ENCODE measurements at places on chromosomes 11 and 22. TPM values are rescaled to one million over a fixed set of nuclear protein-coding genes. Genes with fewer than 3 reads are reported as not detected.

- no peak for DNase-seq
- no peaks in the 10 kb centered on the region for H3K4me1 ChIP-seq
- no peak overlapping the region for H3K27ac ChIP-seq
- H3K36me3 ChIP-seq: no peaks in the 10 kb centered on the region
- peaks cover 24% of the 10 kb centered on the region for H3K27me3 ChIP-seq
Measured at GRCh38 chr22:50656122-50657070, 16.2 kb upstream of the SHANK3 start.

GRCh38 chr11:1084561-1085439 is 10.1 kb downstream of the MUC2 start:
- H3K4me3 ChIP-seq: no peak overlapping the region
- no peak overlapping the region for H3K27ac ChIP-seq
- no peaks in the 10 kb centered on the region for H3K36me3 ChIP-seq
- no peaks in the 10 kb centered on the region for H3K4me1 ChIP-seq
- no peaks in the 10 kb centered on the region for H3K27me3 ChIP-seq

- H3K27ac ChIP-seq: no peak overlapping the region
- H3K4me1 ChIP-seq: no peaks in the 10 kb centered on the region
- H3K4me3 ChIP-seq: no peak overlapping the region
- no peaks in the 10 kb centered on the region for H3K36me3 ChIP-seq
Measured at GRCh38 chr22:35488513-35488912, 52.1 kb upstream of the RASD2 start.

DNA sequence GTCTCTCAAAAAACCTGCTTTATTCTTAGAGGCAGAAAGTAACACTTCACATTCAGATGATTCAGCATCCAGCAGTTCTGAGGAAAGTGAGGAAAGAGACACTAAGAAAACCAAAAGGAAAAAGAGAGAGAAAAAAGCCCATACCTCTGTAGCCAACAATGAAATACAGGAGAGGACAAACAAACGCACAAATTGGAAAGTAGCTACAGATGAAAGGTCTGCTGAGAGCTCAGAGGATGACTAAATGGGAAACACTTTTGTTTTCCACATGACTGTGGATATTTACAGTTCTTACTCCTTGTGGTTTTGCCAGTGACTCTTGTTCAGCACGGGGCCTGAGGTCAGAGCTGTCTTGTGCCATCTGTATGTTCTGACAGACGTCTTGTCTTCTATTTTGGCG is 3.8 kb downstream of the TIMM8B start:
- peak; percentile 63 for DNase-seq
- peaks cover 2% of the 10 kb centered on the region for H3K27me3 ChIP-seq
- no peak overlapping the region for H3K4me3 ChIP-seq
- H3K4me1 ChIP-seq: peaks cover 45% of the 10 kb centered on the region
- H3K27ac ChIP-seq: peak overlapping the region; percentile 84

DNA sequence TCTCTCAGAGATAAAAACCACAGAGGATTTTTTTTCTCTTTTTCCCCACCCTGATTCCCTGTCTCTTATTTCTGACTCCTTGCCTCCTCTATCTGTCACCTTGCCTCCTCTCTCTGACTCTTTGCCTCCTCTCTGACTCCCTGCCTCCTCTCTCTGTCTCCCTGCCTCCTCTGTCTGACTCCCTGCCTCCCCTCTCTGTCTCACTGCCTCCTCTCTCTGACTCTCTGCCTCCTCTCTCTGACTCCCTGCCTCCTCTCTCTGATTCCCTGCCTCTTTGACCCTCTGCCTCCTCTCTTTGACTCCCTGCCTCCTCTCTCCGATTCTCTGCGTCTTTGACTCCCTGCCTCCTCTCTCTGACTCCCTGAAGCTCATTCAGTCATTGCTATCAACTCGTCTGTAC is 3.1 kb downstream of the RASD2 start:
- H3K27ac ChIP-seq: no peak overlapping the region
- DNase-seq: no peak
- H3K27me3 ChIP-seq: peaks cover 30% of the 10 kb centered on the region

DNA sequence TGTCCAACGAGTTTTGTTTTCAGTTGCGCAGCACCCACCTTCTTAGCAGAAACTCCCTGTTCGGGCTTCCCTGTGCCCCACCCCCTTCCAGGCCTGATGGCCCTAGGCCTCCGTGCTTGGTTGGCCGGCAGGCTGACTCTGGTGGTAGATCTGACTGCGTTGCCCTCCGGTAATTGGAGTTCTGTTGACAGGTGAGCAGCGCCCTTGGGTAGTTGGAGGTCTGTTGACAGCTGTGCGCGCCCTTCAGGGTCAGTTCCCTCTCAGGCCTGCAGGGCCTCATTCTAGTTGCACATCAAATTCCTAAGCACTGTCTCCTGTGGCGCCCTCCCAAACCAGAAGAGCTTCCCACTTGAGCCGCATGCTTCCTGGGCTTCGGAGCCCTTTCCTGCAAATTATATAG is 776 bp downstream of the DGCR6 start:
- H3K36me3 ChIP-seq: no peaks in the 10 kb centered on the region
- no peaks in the 10 kb centered on the region for H3K27me3 ChIP-seq
- no peaks in the 10 kb centered on the region for H3K4me1 ChIP-seq
- H3K27ac ChIP-seq: no peak overlapping the region
- no peak for DNase-seq

GRCh38 chr11:8261291-8261690 is 2.4 kb downstream of the LMO1 start:
- H3K36me3 ChIP-seq: no peaks in the 10 kb centered on the region
- H3K27ac ChIP-seq: no peak overlapping the region
- H3K27me3 ChIP-seq: peaks cover 57% of the 10 kb centered on the region

DNA sequence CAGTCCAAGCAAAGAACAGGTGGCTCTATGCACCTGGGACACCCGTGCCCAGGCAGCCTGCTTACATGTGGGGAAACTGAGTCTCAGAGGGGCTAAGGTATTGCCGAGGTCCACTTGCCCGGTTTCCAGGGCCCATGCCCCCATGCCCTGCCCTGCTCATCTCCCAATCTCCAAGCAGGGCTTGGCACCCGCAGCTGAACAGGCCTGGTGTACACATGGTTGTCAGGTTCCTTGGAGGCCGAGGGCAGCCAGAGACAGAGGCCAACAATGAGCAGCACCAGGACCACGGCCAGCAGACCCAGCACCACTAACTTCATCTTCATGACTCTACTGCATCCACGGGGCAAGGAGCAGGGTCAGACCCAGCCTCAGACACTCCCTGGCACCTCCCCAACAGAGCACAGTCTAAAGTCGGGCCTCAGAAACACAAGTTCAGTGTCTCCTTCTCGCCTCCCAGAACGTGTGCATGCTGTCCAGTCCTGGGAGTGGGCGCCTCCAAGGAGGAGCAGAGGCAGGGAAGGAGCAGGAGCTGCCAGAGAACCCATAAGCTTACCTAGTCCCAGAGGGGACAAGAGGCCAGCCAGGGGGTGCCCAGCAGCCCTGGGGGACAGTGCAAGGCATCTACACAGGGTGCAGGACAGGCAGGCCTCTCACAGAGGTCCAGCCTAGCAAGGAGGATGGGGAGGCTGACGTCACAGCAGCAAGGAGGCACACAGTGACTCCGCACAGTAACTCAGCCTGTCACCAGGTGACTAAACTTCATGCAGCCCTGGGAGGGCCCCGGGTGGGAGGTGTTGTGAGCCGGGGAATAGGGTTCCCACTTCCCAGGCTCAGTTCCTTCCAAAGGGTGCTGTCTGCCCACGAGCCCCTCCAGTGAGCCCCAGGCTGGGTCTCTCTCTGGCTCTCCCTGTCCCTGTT is 20.2 kb upstream of the RGL4 start:
- no peak overlapping the region for H3K27ac ChIP-seq
- peaks cover 5% of the 10 kb centered on the region for H3K36me3 ChIP-seq
- H3K4me1 ChIP-seq: no peaks in the 10 kb centered on the region
- H3K27me3 ChIP-seq: no peaks in the 10 kb centered on the region

Gene EXPH5
- 1.4 TPM for total RNA-seq

DNA sequence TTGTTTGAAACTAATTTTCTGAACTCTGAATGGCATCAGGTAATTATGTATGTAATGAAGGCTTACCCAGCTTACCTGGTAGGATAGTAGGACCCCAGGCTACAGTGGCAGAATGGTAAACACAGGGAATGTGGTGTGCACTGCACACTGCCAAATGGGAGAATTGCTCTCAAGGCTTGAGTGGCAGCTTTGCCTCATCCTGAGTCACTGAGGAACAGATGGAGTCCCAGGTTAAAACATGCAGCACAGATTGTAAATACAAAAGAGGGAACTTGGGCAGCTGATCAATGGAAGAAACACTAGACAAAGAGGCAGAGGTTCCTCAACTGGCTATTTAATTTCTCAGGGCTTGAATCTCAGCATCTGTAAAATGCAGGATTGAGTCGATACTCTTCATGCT is 24.4 kb downstream of the GPR83 start:
- H3K36me3 ChIP-seq: no peaks in the 10 kb centered on the region
- no peak for DNase-seq
- no peak overlapping the region for H3K27ac ChIP-seq

- H3K27me3 ChIP-seq: peaks cover 13% of the 10 kb centered on the region
- no peaks in the 10 kb centered on the region for H3K4me1 ChIP-seq
- H3K36me3 ChIP-seq: peaks cover 6% of the 10 kb centered on the region
- no peak for DNase-seq
- H3K27ac ChIP-seq: no peak overlapping the region
- no peak overlapping the region for H3K4me3 ChIP-seq
Measured at GRCh38 chr22:44424359-44424682, 73.7 kb downstream of the RTL6 start.

- DNase-seq: no peak
- no peaks in the 10 kb centered on the region for H3K4me1 ChIP-seq
- no peaks in the 10 kb centered on the region for H3K27me3 ChIP-seq
- H3K4me3 ChIP-seq: no peak overlapping the region
- H3K27ac ChIP-seq: no peak overlapping the region
- H3K36me3 ChIP-seq: no peaks in the 10 kb centered on the region
Measured at GRCh38 chr11:98365190-98365589, 655.6 kb upstream of the CNTN5 start.

Gene SULT4A1
- total RNA-seq: not detected

Gene RAB38
- 0.76 TPM for total RNA-seq

Gene GSTT2B
- total RNA-seq: 0.33 TPM

DNA sequence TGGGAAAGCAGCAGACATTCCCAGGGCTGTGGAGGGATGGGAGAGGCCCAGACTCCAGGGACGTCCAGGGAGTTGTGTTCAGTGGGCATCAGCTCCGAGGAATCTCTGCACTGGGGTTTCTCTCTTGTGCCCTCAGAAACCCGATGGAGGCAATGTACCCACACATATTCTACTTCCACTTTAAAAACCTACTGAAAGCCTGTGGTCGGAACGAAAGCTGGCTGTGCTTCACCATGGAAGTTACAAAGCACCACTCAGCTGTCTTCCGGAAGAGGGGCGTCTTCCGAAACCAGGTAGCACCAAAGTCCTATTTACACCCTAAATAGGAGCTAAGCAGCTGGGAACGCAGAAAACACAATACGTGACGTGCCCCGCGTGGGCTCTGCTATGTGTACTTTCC is 8.3 kb downstream of the APOBEC3D start:
- no peaks in the 10 kb centered on the region for H3K27me3 ChIP-seq
- peaks cover 44% of the 10 kb centered on the region for H3K4me1 ChIP-seq
- H3K36me3 ChIP-seq: peaks cover 25% of the 10 kb centered on the region
- DNase-seq: no peak

GRCh38 chr11:20293531-20293930 is 70.0 kb upstream of the HTATIP2 start:
- H3K36me3 ChIP-seq: no peaks in the 10 kb centered on the region
- H3K4me3 ChIP-seq: no peak overlapping the region
- DNase-seq: no peak
- H3K27ac ChIP-seq: no peak overlapping the region
- peaks cover 10% of the 10 kb centered on the region for H3K27me3 ChIP-seq
- H3K4me1 ChIP-seq: no peaks in the 10 kb centered on the region

DNA sequence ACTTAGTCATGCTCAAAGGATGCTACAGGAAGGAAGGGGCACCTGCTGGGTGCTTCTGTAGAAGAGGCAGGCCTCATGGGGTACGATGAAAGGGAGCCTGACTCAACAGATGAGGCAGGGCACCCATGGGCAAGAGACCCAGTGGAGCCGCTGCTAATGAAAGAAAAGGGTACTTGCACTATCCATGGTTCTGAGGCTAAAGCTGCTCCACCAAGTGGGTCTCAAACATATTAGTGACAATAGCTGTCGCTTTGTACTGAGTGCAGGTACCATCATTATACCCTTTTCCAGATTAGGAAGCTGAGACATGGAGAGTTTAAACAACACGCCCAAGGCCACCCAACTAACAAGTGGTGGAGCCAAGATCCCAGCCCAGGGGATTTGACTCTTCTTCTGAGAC is 127.5 kb upstream of the SERPIND1 start:
- no peaks in the 10 kb centered on the region for H3K27me3 ChIP-seq
- no peaks in the 10 kb centered on the region for H3K36me3 ChIP-seq
- DNase-seq: no peak
- no peak overlapping the region for H3K4me3 ChIP-seq
- H3K27ac ChIP-seq: no peak overlapping the region

DNA sequence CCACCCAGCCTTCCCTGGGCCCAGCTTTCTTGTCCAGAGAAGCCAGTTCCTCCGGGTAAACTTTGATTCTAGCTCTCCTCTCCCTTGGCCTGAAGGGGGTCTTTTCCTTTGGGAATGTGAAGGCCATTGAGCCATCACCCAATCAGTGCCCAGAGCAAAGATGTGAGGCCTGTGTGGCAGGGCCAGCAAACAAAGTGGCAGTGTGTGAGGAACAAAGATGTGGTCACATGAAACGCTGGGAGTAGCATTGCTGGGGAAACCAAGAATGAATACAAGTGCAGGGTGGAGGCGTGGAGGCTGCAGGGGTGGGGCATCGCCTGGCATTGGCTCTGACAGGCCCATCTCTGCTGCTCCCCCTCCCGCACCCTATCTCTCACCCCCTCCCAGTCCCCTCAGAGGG is 91.9 kb upstream of the BID start:
- DNase-seq: no peak
- H3K27ac ChIP-seq: no peak overlapping the region
- no peak overlapping the region for H3K4me3 ChIP-seq
- H3K36me3 ChIP-seq: peaks cover 5% of the 10 kb centered on the region
- H3K27me3 ChIP-seq: no peaks in the 10 kb centered on the region

Gene PNPLA5
- total RNA-seq: not detected

- peaks cover 1% of the 10 kb centered on the region for H3K4me1 ChIP-seq
- H3K4me3 ChIP-seq: no peak overlapping the region
- H3K36me3 ChIP-seq: no peaks in the 10 kb centered on the region
- no peak overlapping the region for H3K27ac ChIP-seq
Measured at GRCh38 chr11:69918938-69919650, 99.9 kb upstream of the FGF3 start.

DNA sequence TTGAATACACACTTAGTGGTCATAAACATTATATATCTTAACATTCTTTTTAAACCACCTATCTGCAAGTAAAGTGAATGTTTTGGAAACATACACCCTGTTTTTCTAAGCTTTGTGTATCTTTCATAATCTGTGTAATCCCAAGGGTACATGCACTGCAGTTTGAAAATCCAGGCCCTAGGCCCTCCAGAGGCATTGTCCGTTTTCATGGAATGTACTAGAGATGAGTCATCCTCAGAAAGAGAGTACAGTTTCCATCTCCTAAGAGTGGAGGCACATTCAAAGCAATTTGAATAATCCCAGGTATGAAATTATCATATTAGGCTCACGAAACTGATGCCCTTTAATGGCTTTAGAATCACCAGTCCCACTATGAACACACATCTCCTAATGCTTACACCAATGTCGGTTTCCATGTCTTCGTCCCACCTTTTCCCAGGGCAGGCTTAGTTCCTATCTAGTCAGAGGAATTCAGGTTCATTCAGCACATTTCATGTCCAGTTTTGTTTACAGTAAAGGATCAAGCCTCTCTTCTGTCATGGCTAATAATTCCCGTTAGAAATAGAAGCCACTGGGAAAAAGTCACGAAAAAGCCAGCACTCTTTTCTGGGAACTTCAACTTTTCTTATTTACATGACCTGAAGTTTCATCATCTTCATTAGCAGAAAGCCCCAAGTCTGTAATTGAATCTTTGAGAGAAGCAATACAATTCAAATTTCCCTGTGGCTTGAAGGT is 39.5 kb upstream of the CD44 start:
- H3K4me1 ChIP-seq: peaks cover 18% of the 10 kb centered on the region
- H3K27me3 ChIP-seq: no peaks in the 10 kb centered on the region
- H3K4me3 ChIP-seq: no peak overlapping the region
- H3K36me3 ChIP-seq: peaks cover 4% of the 10 kb centered on the region
- no peak overlapping the region for H3K27ac ChIP-seq

Gene MMP11
- total RNA-seq: 0.70 TPM
